Hepatocyte (in vitro differentiated cells): ENCODE measurements at places on chromosomes 7 and 10. TPM values are rescaled to one million over a fixed set of nuclear protein-coding genes. Genes with fewer than 3 reads are reported as not detected.

- peak overlapping the region; percentile 20 for H3K4me3 ChIP-seq
- peak overlapping the region; percentile 77 for H3K27ac ChIP-seq
- H3K36me3 ChIP-seq: no peaks in the 10 kb centered on the region
- H3K27me3 ChIP-seq: no peaks in the 10 kb centered on the region
- DNase-seq: no peak
- peaks cover 14% of the 10 kb centered on the region for H3K4me1 ChIP-seq
Measured at GRCh38 chr7:105269397-105269796, 119.3 kb downstream of the SRPK2 start.

The SH2B2 gene
- total RNA-seq: 3.2 and 3.8 TPM in 2 replicates

The GLI3 gene
- 3.6 and 5.5 TPM in 2 replicates for total RNA-seq

DNA sequence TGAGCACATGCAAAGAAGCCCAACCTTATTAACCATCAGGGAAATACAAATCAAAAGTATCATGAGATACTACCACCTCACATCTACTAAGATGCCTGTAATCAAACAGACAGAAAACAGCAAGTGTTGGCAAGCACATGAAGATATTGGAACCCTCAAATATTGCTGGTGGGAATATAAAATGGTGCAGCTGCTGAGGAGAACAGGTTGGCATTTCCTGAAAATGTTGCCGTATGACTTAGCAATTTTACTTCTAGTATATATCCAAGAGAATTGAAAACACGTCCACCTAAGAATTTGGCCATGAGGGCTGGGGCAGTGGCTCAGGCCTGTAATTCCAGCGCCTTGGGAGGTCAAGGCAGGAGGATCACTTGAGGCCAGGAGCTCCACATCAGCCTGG, 39.4 kb upstream of the TNRC18 start:
- DNase-seq: no peak
- H3K4me3 ChIP-seq: no peak overlapping the region
- H3K4me1 ChIP-seq: no peaks in the 10 kb centered on the region
- H3K27me3 ChIP-seq: no peaks in the 10 kb centered on the region
- H3K36me3 ChIP-seq: no peaks in the 10 kb centered on the region
- no peak overlapping the region for H3K27ac ChIP-seq

DNA sequence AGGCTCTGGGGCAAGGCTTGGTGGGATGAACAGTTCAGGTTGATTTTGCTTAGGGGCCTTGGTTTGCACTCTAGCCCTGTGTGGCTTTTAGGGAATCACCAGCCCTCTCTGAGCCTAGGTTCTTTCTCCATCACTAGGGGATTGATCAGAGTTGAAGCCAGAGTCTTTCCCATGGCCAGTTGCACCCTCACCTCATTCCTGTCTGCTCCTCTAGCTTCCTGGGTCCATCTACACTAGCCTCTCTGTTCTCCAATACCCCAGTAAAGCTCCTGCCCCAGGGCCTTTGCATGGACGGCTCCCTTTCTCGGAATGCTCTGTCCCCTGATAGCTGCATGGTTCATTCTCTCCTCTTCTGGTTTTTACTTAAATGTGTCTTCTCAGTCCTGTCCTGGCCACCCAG, 40.4 kb downstream of the SORCS3 start:
- peaks cover 13% of the 10 kb centered on the region for H3K27me3 ChIP-seq
- no peak overlapping the region for H3K27ac ChIP-seq
- H3K36me3 ChIP-seq: no peaks in the 10 kb centered on the region
- no peaks in the 10 kb centered on the region for H3K4me1 ChIP-seq

- H3K36me3 ChIP-seq: no peaks in the 10 kb centered on the region
- H3K27ac ChIP-seq: peak overlapping the region; percentile 28
- H3K4me3 ChIP-seq: no peak overlapping the region
- H3K27me3 ChIP-seq: no peaks in the 10 kb centered on the region
Measured at GRCh38 chr7:1175597-1175966, 15.6 kb upstream of the ZFAND2A start.

DNA sequence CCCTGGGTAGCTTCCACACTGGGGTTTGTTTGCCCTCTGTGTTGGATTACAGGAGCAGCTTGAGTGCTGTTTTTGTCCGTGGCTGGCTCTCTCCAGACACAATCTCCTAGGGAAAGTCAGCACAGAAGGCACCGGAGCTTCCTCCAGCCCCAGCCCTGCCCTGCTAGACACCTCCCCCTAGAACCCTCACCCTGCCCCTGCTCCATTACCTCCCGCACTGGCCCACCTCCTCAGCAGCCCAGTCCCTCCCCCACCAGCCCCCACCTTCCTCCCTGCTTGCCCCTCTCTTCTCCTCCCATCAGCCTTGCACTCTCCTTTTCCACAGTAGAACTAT, 130.5 kb downstream of the ADCY1 start:
- no peaks in the 10 kb centered on the region for H3K27me3 ChIP-seq
- H3K27ac ChIP-seq: no peak overlapping the region
- no peak overlapping the region for H3K4me3 ChIP-seq
- H3K36me3 ChIP-seq: no peaks in the 10 kb centered on the region
- DNase-seq: no peak

- no peaks in the 10 kb centered on the region for H3K27me3 ChIP-seq
- no peaks in the 10 kb centered on the region for H3K36me3 ChIP-seq
- no peak overlapping the region for H3K4me3 ChIP-seq
- no peak overlapping the region for H3K27ac ChIP-seq
- H3K4me1 ChIP-seq: no peaks in the 10 kb centered on the region
Measured at GRCh38 chr10:64054392-64054791, 533.2 kb downstream of the REEP3 start.

DNA sequence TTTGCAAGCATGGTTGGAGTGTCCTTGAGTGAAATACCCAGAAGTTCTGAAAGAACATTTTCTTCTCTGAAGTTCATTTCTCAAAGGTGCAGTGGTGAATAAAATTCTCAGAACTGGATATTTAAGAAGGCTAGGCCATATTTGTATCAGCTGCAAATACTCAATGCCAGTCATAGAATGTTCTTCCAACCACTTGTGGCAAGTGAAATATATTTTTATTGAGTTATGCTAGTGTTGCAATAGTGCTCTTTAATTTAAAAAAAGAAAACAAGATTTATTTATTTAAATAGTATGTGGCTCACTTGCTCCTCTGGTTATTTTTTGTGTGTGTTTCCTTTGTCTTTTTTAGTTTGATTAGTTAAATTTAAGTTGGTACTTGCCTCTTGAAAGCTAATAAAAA, 64.5 kb downstream of the PALS2 start:
- no peaks in the 10 kb centered on the region for H3K27me3 ChIP-seq
- H3K4me3 ChIP-seq: no peak overlapping the region
- no peaks in the 10 kb centered on the region for H3K4me1 ChIP-seq
- H3K36me3 ChIP-seq: no peaks in the 10 kb centered on the region
- no peak for DNase-seq
- no peak overlapping the region for H3K27ac ChIP-seq

The ANKRD22 gene
- total RNA-seq: 2.1 and 4.2 TPM in 2 replicates

- H3K4me1 ChIP-seq: peaks cover 13% of the 10 kb centered on the region
- no peak for DNase-seq
- no peaks in the 10 kb centered on the region for H3K27me3 ChIP-seq
- no peak overlapping the region for H3K27ac ChIP-seq
- no peaks in the 10 kb centered on the region for H3K36me3 ChIP-seq
Measured at GRCh38 chr10:121532292-121532864, 65.9 kb downstream of the FGFR2 start.

DNA sequence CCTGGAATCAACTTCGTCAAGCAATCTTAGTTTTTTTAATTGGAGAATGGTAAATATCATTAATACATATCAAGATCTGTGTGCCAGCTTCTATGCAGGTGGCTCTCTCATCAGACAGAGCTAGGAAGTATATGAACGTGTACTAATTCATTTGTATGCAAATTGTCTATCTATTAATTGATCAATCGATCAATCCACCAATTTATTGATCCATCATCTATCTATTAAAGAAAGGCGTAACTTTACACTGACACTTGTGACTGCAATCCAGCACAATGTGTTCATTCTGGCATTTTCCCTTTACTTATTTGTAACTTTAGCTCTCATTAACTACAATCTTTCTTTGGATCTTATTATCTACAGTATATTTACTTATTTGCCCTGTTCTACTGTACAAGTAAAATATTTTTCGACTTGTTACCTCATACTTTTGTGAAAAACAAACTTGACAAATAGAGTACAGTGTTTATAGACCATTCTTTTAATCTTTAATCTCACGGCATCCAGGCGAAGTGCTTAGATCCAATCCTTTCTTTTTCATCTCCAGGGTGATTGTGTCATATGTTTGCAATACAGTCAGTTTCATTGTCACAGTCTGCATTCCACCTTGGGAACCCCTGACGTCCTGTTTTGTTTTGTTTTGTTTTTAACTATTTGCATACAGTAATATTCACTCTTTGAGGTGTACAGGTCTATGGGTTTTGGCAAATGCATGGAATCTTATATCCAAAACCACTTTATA, 22.0 kb upstream of the GHRHR start:
- H3K27ac ChIP-seq: no peak overlapping the region
- peaks cover 3% of the 10 kb centered on the region for H3K4me1 ChIP-seq
- no peaks in the 10 kb centered on the region for H3K27me3 ChIP-seq
- no peak for DNase-seq

- H3K4me1 ChIP-seq: no peaks in the 10 kb centered on the region
- no peak overlapping the region for H3K4me3 ChIP-seq
- no peaks in the 10 kb centered on the region for H3K27me3 ChIP-seq
- H3K36me3 ChIP-seq: no peaks in the 10 kb centered on the region
- no peak overlapping the region for H3K27ac ChIP-seq
- no peak for DNase-seq
Measured at GRCh38 chr7:155935726-155936125, 123.5 kb upstream of the SHH start.

The FOXI2 gene
- not detected in 2 replicates for total RNA-seq

The LRGUK gene
- 0.73 and 2.4 TPM in 2 replicates for total RNA-seq

The NPC1L1 gene
- total RNA-seq: 14.8 and 20.6 TPM in 2 replicates

DNA sequence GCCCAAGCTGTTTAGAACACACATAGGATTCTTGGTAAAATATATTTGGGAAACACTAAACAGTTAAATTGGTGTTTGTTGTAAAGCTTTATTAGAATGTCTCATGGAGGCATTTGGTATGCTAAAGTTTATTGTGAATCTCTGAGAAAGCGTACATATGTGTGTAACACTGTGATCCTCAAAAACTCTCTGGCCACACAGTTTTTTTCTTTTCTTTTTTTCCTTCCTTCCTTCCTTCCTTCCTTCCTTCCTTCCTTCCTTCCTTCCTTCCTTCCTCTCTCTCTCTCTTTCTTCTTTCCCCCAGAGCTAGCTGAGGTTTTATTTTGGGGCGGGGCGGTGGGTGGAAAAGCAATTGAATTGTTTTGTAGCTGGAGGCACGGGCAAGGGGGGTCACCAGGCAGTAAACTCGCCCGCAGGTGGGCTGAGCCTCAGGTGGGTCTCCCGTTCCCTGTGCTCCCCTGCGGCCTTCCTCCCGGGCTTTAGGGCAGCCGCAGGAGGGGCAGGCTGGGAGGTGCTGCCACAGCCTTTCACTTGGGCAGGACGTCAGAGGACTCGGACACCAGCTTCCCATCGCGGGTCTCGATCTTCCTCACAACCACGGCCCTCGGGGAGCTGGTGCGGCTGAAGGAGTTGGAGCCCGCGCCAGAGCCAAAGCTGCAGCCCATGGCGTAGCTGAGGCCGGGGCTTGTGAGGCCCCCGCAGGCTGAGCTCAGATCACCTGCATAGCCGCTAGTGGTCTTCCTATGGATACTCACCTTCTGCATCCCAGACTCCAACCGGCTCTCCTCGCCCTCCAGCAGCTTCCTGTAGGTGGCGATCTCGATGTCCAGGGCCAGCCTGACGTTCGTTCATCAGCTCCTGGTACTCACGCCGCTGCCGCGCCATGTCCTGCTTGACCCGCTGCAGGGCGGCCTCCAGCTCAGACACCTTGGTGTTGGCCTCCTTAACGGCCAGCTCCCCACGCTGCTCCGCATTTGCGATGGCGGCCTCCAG, 459.0 kb downstream of the GATA3 start:
- no peak overlapping the region for H3K27ac ChIP-seq
- no peak overlapping the region for H3K4me3 ChIP-seq
- H3K36me3 ChIP-seq: no peaks in the 10 kb centered on the region

The HOGA1 gene
- total RNA-seq: 4.5 and 5.8 TPM in 2 replicates

The HOXA7 gene
- 0.32 and 0.83 TPM in 2 replicates for total RNA-seq
